ENCODE measurements at places on chromosomes 2 and 18. TPM values are rescaled to one million over a fixed set of nuclear protein-coding genes. Genes with fewer than 3 reads are reported as not detected.

DNA sequence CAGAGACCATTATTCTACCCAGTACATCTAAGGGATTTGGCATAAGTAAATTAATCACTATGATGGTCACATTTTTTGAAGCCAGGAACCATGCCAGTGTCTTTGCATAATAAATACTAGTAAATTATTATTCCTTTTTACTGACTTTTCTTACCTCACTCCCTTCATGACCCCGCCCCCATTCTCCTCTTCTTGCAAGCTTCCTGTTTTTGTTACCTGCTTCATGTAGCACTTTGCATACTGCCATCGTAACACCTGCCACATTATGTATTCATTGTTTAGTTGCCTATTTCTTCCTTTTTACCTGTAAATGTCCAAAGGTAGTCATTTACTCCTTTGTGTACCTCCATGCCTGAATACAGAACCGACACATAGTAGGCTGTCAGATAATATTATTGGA, 309.5 kb downstream of the KIAA1328 start:
- H3K36me3 ChIP-seq: no peaks in the 10 kb centered on the region
- DNase-seq: peak; percentile 71
- peaks cover 38% of the 10 kb centered on the region for H3K4me1 ChIP-seq
- peak overlapping the region; percentile 22 for H3K27ac ChIP-seq
- no peak overlapping the region for H3K4me3 ChIP-seq

Gene PRADC1
- total RNA-seq: 8.6 TPM

Gene SUCLG1
- total RNA-seq: 24.3 TPM

DNA sequence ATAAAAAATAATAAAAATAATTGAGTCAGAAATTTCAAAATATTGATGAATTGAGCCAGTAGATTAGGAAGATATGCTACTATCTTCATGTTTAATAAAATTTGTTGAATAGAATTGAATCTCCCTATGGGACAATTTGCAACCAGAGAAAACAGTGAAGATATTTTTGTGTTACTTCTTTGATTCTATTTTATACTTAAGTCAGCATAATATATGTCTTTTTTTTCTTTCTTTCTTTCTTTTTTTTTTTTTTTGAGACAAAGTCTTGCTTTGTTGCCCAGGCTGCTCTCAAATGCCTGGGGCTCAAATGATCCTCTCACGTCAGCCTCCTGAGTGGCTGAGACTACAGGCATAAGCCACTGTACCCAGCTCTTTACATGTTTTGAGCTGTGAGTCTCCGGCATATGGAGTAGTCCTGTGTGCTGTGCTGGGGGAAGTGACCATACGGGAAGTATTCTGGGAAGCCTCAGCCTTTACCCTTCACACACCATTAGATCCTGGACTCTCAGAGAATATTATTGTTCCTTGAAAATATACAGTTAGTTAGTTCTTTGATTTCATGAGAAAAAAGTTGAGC, 13.8 kb upstream of the IAH1 start:
- H3K36me3 ChIP-seq: peaks cover 15% of the 10 kb centered on the region
- H3K27ac ChIP-seq: no peak overlapping the region
- no peak for DNase-seq
- H3K4me1 ChIP-seq: no peaks in the 10 kb centered on the region
- H3K27me3 ChIP-seq: no peaks in the 10 kb centered on the region

Gene PLEKHH2
- 6.7 TPM for total RNA-seq

Gene RNF125
- 29.2 TPM for total RNA-seq

DNA sequence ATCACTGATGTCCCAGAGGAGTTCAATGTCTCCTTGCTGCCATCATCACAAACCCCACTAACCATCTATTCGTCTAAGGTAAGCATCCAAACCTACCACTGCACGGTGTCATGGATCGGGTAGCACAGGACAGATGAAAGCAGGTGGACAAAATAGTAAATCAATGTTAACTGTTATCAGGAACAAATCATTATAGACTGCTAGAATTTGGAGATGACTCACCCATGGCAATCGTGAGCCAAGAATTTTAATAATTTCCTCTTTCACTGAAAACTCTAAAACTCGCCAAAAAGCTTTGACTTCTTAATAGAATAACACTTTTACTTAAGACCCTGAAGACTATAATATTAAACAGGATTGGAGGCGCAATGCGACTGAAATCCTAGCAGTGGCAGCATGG, 33.7 kb upstream of the BZW1 start:
- H3K27me3 ChIP-seq: no peaks in the 10 kb centered on the region
- no peak for DNase-seq
- no peak overlapping the region for H3K4me3 ChIP-seq
- H3K36me3 ChIP-seq: no peaks in the 10 kb centered on the region
- H3K4me1 ChIP-seq: no peaks in the 10 kb centered on the region

DNA sequence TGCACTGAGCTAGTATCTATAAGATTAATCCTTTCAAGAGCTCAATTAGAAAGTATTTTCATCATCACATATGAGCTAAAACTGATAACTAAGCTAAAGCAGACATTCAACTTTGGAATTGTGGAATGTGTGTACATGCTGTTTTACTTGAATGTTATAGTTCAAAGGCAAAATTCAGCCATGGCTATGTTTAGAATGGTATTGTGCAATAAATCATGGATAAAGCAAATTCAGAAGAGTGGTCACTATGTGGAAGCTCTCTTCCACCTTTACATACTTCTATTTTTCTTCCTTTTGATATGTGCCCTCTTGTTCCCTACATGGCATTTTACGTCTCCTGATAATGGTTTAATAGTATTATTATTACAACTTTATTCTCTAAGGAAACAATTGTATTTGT, 1366.3 kb upstream of the LRRTM1 start:
- H3K4me3 ChIP-seq: no peak overlapping the region
- H3K4me1 ChIP-seq: no peaks in the 10 kb centered on the region
- H3K27me3 ChIP-seq: no peaks in the 10 kb centered on the region
- H3K36me3 ChIP-seq: no peaks in the 10 kb centered on the region

DNA sequence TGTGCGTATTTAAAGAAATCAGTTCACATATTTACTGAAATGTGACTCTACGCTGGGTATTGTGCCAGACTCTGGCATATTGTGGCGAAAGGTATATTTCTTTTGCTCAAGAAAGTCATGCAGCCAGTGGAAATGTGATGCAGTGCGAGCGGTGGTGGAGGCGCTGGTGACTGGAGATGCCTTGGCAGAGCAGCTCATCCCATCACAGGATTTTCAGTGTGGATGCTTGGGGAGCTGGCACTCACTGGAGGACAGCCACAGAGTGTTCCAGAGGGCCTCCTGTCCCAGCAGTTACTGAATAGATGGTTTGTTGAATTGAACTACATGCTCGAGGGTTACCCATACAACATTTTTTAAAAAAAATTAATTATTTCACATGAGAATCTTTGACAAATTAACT, 117.6 kb downstream of the ZNF407 start:
- no peak overlapping the region for H3K27ac ChIP-seq
- H3K27me3 ChIP-seq: no peaks in the 10 kb centered on the region
- no peak for DNase-seq

- no peak for DNase-seq
- no peak overlapping the region for H3K27ac ChIP-seq
- no peaks in the 10 kb centered on the region for H3K27me3 ChIP-seq
- no peaks in the 10 kb centered on the region for H3K36me3 ChIP-seq
Observed at GRCh38 chr18:11052800-11053199, 96.6 kb downstream of the PIEZO2 start.

GRCh38 chr2:195610717-195611116, 46.3 kb upstream of the SLC39A10 start:
- no peak overlapping the region for H3K4me3 ChIP-seq
- no peaks in the 10 kb centered on the region for H3K27me3 ChIP-seq
- H3K4me1 ChIP-seq: peaks cover 57% of the 10 kb centered on the region
- no peak for DNase-seq

Gene EGR4
- not detected for total RNA-seq

- no peaks in the 10 kb centered on the region for H3K4me1 ChIP-seq
- H3K36me3 ChIP-seq: no peaks in the 10 kb centered on the region
- no peak for DNase-seq
- no peak overlapping the region for H3K27ac ChIP-seq
- H3K4me3 ChIP-seq: no peak overlapping the region
- H3K27me3 ChIP-seq: no peaks in the 10 kb centered on the region
Observed at GRCh38 chr18:55128437-55128836, 169.2 kb upstream of the CCDC68 start.

Gene FBLN7
- 1.4 TPM for total RNA-seq

GRCh38 chr2:73128841-73129535, 16.2 kb upstream of the RAB11FIP5 start:
- no peaks in the 10 kb centered on the region for H3K36me3 ChIP-seq
- H3K27ac ChIP-seq: no peak overlapping the region
- DNase-seq: peak; percentile 30
- H3K27me3 ChIP-seq: no peaks in the 10 kb centered on the region
- no peaks in the 10 kb centered on the region for H3K4me1 ChIP-seq

DNA sequence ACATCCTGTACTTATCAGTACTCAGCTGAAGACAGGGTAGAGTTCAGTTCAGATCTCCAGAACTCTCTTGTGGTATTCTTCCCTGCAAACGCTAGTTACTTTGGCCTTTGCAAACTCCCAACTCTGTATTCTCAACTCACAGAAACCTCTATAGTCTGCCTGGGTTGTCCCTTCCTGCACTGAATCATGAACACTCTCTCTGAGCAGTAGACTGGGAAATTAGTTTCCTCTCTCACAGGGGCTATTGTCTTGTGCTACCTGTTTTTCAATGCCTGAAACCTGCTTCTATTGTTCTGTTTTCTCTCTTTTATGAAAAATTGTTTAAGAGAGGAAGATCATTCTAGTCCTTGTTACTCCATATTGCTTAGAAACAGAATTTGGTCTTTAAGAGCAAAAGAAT, 134.7 kb downstream of the VIT start:
- no peak overlapping the region for H3K4me3 ChIP-seq
- no peak for DNase-seq
- peaks cover 25% of the 10 kb centered on the region for H3K4me1 ChIP-seq
- no peak overlapping the region for H3K27ac ChIP-seq
- no peaks in the 10 kb centered on the region for H3K36me3 ChIP-seq

DNA sequence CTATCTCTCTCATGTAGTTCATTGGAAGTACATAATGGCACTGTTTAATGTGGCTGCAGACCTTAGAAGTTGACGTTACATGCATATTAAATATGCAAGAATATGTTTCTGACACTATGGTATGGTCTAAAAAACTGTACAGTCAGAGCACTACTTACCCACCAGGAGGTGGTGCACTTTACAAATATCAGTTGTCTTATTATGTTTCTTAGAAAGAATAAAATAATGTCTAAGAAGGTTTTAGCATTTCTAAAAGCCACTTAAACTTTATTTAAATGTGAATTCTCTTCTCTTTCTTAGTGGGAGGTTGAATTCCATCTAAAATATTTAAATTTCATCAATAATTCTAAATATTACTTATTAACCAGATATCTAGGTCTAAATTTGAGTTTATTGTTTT, 4.3 kb downstream of the TMEFF2 start:
- DNase-seq: no peak
- H3K4me1 ChIP-seq: peaks cover 8% of the 10 kb centered on the region
- no peaks in the 10 kb centered on the region for H3K36me3 ChIP-seq
- H3K27ac ChIP-seq: no peak overlapping the region
- H3K27me3 ChIP-seq: peaks cover 40% of the 10 kb centered on the region
- no peak overlapping the region for H3K4me3 ChIP-seq

GRCh38 chr2:85015653-85016360, 44.8 kb downstream of the KCMF1 start:
- H3K4me1 ChIP-seq: peaks cover 59% of the 10 kb centered on the region
- no peak overlapping the region for H3K4me3 ChIP-seq
- H3K27ac ChIP-seq: peak overlapping the region; percentile 75
- no peaks in the 10 kb centered on the region for H3K27me3 ChIP-seq

GRCh38 chr2:61961231-61961901, 55.9 kb downstream of the COMMD1 start:
- H3K27ac ChIP-seq: no peak overlapping the region
- peaks cover 7% of the 10 kb centered on the region for H3K4me1 ChIP-seq
- no peak overlapping the region for H3K4me3 ChIP-seq
- no peaks in the 10 kb centered on the region for H3K27me3 ChIP-seq
- DNase-seq: no peak
- no peaks in the 10 kb centered on the region for H3K36me3 ChIP-seq

GRCh38 chr2:66113988-66114625, 320.8 kb upstream of the MEIS1 start:
- no peak for DNase-seq
- H3K36me3 ChIP-seq: no peaks in the 10 kb centered on the region
- no peak overlapping the region for H3K4me3 ChIP-seq
- H3K27ac ChIP-seq: no peak overlapping the region
- peaks cover 3% of the 10 kb centered on the region for H3K4me1 ChIP-seq

DNA sequence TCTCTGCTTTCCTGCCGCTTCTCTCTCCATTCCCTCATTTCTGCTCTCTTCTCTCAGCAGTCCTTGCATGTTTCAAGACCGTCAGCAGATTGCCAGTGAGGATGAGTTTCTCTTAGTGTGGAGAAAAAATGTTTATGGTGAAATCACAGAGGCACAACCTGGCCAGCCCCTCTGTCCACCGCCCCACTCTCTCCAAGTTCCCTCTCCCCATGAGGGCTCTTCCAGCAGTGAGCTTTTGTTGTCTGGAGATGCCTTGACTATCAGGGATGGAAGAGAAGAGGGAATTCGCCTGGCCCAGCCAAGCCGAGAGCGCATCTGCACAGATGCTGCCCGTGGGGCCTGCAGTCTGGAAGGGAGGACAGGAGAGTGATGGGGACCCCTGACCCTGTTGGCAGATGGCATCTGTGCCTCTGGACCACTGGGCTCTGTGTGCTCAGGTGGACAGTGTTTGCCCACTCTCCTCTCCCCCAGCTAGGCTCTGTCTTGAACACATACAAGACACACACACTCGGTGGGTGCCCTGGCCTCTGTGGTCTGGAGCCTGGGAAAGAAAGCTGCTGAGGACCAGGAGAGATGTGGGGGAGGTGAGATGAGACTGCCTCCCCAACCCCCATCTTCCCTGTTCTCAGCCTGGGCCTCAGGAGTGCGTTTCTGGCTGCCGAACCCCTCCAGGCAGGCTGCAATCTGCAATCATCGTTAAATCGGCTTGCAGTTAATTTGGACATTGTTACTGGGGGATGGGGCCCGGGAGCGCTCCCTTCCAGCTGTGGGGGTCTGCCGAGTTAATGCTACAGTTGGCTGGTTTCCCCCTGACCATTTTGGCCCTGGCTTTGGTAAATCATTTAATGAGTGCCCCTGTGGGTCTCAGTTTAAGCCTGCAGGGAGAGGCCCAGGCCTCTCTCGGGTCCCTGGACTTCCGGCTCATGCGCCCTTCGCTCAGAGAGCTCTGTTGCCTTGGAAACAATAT, 4.5 kb downstream of the ITM2C start:
- H3K4me1 ChIP-seq: peaks cover 60% of the 10 kb centered on the region
- no peaks in the 10 kb centered on the region for H3K27me3 ChIP-seq
- peak overlapping the region; percentile 53 for H3K4me3 ChIP-seq
- peak; percentile 59 for DNase-seq
- peak overlapping the region; percentile 97 for H3K27ac ChIP-seq
- no peaks in the 10 kb centered on the region for H3K36me3 ChIP-seq

- peak overlapping the region; percentile 55 for H3K27ac ChIP-seq
- no peak overlapping the region for H3K4me3 ChIP-seq
- no peak for DNase-seq
Observed at GRCh38 chr2:127508023-127508630, 18.2 kb downstream of the IWS1 start.

Measured in GM23338 (cell line).